Activated CD8-positive, alpha-beta memory T cell treated with anti-CD3 and anti-CD28 coated beads, Interleukin-2, amount 10 ng/mL, durations not matched to agents 7 days and 5 days (primary cell): ENCODE measurements at places on chromosomes 13 and 19. TPM values are rescaled to one million over a fixed set of nuclear protein-coding genes. Genes with fewer than 3 reads are reported as not detected.

- H3K27ac ChIP-seq: no peak overlapping the region
- no peaks in the 10 kb centered on the region for H3K27me3 ChIP-seq
- H3K36me3 ChIP-seq: peaks cover 20% of the 10 kb centered on the region
- peaks cover 22% of the 10 kb centered on the region for H3K4me1 ChIP-seq
Measured at GRCh38 chr19:18176367-18177310, 3.0 kb downstream of the IFI30 start.

GRCh38 chr13:28716511-28716910 is 2.3 kb downstream of the SLC46A3 start:
- peaks cover 3% of the 10 kb centered on the region for H3K36me3 ChIP-seq
- H3K4me3 ChIP-seq: no peak overlapping the region
- DNase-seq: no peak
- H3K4me1 ChIP-seq: peaks cover 22% of the 10 kb centered on the region
- H3K27ac ChIP-seq: no peak overlapping the region

- peak; percentile 52 for DNase-seq
- H3K4me3 ChIP-seq: no peak overlapping the region
- H3K27ac ChIP-seq: no peak overlapping the region
Measured at GRCh38 chr13:110116072-110116487, 190.9 kb downstream of the COL4A1 start.

The TPTE2 gene
- total RNA-seq: not detected

The PGLYRP1 gene
- total RNA-seq: not detected

The MEIOSIN gene
- not detected for total RNA-seq

- peaks cover 18% of the 10 kb centered on the region for H3K36me3 ChIP-seq
- no peaks in the 10 kb centered on the region for H3K27me3 ChIP-seq
- DNase-seq: peak; percentile 92
- peaks cover 36% of the 10 kb centered on the region for H3K4me1 ChIP-seq
- peak overlapping the region; percentile 90 for H3K4me3 ChIP-seq
Measured at GRCh38 chr19:1882089-1882785, 3.1 kb downstream of the ABHD17A start.

DNA sequence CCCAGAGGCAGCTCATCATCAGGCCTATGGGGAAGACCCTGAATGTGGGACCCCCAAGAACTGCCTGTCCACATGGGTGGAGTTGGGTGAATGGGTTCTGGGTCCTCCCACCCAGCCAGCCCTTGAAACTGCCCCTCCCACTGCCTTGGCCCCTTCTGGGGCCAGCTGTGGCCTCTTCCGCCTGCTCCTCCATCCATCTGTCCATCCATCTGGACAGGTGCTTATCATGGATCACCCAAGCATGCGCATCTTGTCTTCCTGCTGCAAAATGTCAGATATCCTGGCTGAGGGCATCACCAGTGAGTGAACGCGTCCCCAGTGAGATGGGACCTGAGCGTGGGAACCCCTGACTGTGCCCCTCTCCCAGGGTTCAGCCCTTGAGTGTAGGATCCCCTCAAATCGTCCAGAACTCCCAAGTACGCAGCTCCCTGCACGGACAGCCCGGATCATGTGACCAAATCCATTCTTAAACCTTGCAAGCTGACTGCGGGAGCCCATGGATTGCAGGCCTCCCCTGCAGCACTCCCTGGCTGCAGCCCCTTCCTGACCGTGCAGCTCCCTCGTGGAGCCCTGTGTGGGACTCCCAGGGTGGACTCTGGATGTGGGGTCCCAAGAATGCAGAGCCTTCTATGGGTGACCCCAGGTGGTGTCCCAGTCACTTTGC is 2.0 kb downstream of the STXBP2 start:
- H3K4me3 ChIP-seq: no peak overlapping the region
- H3K27me3 ChIP-seq: no peaks in the 10 kb centered on the region
- peaks cover 25% of the 10 kb centered on the region for H3K4me1 ChIP-seq
- H3K36me3 ChIP-seq: peaks cover 12% of the 10 kb centered on the region
- no peak overlapping the region for H3K27ac ChIP-seq
- DNase-seq: no peak

DNA sequence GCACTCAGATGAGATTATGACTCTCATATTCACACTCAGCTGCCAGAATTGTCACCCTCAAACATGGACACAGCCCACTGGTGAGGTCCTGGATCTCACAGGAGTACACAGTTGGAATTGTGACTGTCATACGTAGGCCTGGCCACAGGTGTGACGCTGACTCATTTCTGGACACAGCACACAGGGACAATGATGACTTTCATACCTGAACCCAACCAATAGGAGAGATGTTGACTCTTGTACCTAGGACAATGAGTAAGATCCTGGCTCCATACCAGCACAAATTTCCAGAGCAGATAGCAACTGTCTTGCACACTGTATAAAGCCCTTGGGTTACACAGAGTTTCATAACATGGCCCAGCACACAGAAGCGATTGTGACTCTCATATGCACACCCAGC is 46.4 kb downstream of the ZNF85 start:
- no peak for DNase-seq
- H3K4me1 ChIP-seq: peaks cover 2% of the 10 kb centered on the region
- H3K4me3 ChIP-seq: no peak overlapping the region
- no peaks in the 10 kb centered on the region for H3K36me3 ChIP-seq
- H3K27ac ChIP-seq: no peak overlapping the region

The ARRDC5 gene
- total RNA-seq: 0.58 TPM

DNA sequence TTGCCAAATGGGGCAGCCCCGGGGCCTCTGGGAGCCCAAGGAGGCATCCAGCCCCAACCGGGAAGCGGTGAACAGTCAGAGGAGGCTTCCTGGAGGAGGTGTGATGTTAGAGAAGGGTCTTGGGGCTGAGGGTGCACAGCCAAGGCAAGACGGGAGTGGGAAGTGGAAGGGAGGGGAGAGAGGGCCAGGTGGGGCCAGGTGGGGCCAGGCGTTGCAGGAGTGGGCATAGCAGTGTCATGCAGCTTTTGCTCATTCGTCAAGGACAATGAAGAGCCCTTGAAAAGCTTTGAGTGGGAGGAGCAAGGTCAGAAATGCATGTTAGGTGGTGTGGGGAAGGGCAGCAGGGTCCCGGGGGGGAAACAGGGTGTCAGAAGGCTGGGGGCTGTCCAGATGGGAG is 1.8 kb downstream of the FBN3 start:
- no peaks in the 10 kb centered on the region for H3K36me3 ChIP-seq
- H3K27me3 ChIP-seq: peaks cover 50% of the 10 kb centered on the region

- H3K4me1 ChIP-seq: peaks cover 67% of the 10 kb centered on the region
- peak overlapping the region; percentile 94 for H3K27ac ChIP-seq
- peaks cover 48% of the 10 kb centered on the region for H3K36me3 ChIP-seq
Measured at GRCh38 chr19:48329167-48329891, 4.0 kb downstream of the EMP3 start.

GRCh38 chr19:4302243-4302640 is at the start of gene TMIGD2:
TMIGD2 (minus strand) TSS chr19:4302389; CDS start chr19:4302385, 4 bp downstream.
- peaks cover 50% of the 10 kb centered on the region for H3K4me1 ChIP-seq
- peaks cover 2% of the 10 kb centered on the region for H3K36me3 ChIP-seq
- DNase-seq: peak; percentile 52
- peak within 1 kb of the TSS; percentile 80 for H3K4me3 ChIP-seq
- no peaks in the 10 kb centered on the region for H3K27me3 ChIP-seq

DNA sequence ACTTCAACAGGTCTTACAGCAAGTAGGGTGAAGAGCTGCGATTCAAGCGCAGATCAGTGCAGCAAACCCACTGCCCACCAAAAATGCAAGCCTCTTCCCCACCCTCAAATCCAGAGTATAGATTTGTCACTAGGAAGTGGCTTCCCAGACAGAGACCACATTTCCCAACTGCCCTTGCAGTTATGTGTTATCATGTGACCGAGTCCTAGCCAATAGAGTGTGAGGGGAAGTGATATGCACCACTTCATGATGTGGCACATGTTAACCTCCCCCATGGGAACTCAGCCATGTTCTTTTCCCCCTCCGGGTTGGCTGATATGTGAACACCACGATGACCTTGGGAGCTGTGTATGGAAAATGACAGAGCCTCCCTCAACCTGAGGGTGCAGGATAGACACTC is 50.8 kb downstream of the MBD3L2B start:
- H3K27me3 ChIP-seq: peaks cover 7% of the 10 kb centered on the region
- DNase-seq: no peak
- H3K27ac ChIP-seq: no peak overlapping the region
- H3K36me3 ChIP-seq: peaks cover 2% of the 10 kb centered on the region
- no peak overlapping the region for H3K4me3 ChIP-seq

The C19orf85 gene
- total RNA-seq: not detected

GRCh38 chr19:57572415-57572947 is 6.2 kb downstream of the ZNF416 start:
- no peak for DNase-seq
- H3K36me3 ChIP-seq: peaks cover 65% of the 10 kb centered on the region
- peaks cover 3% of the 10 kb centered on the region for H3K4me1 ChIP-seq
- H3K4me3 ChIP-seq: no peak overlapping the region

- DNase-seq: peak; percentile 78
- peak within 1 kb of the TSS; percentile 19 for H3K27ac ChIP-seq
- no peaks in the 10 kb centered on the region for H3K36me3 ChIP-seq
- peaks cover 7% of the 10 kb centered on the region for H3K27me3 ChIP-seq
- H3K4me1 ChIP-seq: peaks cover 13% of the 10 kb centered on the region
- peak within 1 kb of the TSS; percentile 32 for H3K4me3 ChIP-seq
Measured at GRCh38 chr19:2282062-2282861, at the start of gene PEAK3. PEAK3 (minus strand) TSS chr19:2282175; CDS start chr19:2280931, 1,244 bp downstream.

The CEACAM4 gene
- not detected for total RNA-seq

GRCh38 chr13:55887561-55887960 is 1253.2 kb upstream of the PRR20A start:
- H3K27ac ChIP-seq: no peak overlapping the region
- H3K4me3 ChIP-seq: no peak overlapping the region
- H3K27me3 ChIP-seq: no peaks in the 10 kb centered on the region
- no peaks in the 10 kb centered on the region for H3K4me1 ChIP-seq

The KLK14 gene
- 0.61 TPM for total RNA-seq

DNA sequence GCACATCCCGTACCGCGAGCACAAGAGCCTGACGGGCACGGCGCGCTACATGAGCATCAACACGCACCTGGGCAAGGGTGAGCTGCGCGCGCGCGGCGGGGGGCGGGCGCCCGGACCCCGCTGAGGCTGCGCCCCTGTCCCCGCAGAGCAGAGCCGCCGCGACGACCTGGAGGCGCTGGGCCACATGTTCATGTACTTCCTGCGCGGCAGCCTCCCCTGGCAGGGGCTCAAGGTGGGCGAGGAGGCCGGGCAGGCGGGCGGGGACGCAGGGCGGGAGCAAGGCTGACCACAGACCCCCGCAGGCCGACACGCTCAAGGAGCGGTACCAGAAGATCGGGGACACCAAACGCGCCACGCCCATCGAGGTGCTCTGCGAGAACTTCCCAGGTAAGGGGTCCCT is 36.5 kb downstream of the BTBD2 start:
- H3K36me3 ChIP-seq: peaks cover 18% of the 10 kb centered on the region
- no peak for DNase-seq
- H3K27ac ChIP-seq: no peak overlapping the region
- H3K4me1 ChIP-seq: no peaks in the 10 kb centered on the region
- H3K4me3 ChIP-seq: no peak overlapping the region
- no peaks in the 10 kb centered on the region for H3K27me3 ChIP-seq

- DNase-seq: no peak
- peaks cover 11% of the 10 kb centered on the region for H3K4me1 ChIP-seq
- H3K27ac ChIP-seq: no peak overlapping the region
- no peak overlapping the region for H3K4me3 ChIP-seq
- H3K36me3 ChIP-seq: no peaks in the 10 kb centered on the region
Measured at GRCh38 chr19:1472231-1473084, 6.6 kb downstream of the C19orf25 start.

DNA sequence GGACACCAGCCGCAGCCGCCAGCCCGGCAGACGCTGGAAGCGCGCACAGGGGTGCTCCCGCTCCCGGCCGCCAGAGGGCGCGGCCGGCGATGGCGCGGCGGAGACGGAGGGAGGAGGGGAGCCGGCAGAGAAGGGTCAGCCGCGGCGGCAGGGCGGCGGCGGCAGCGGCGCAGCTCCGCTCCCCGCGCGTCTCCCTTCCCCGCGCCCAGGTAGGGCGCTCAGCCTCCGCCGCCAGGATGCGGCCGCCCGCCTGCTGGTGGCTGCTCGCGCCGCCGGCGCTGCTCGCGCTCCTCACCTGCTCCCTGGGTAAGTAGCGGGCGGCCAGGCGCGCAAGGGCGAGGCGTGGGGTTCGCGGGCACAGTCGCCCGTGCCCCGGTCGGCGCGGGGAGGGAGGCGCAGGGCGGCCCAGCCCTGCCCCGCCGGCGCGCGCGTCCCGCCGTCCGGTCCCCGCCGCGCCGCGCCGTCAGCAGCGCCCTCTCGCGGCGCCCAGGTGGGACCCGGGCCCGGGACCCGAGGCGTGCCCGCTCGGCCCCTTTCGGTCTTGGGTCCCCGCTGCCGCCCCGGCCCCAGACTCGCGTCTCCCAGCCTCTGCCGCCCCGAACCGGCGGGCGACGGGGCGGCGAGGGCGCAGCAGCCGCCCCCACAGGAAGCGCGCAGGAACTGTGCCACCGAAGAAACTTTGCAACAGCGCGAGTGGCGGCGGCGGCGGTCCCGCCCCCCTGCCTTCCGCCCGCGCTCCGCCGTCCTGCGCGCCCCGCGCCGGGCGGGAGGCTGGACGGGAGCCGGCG is at the start of gene B3GLCT:
Gene B3GLCT, plus strand, starts transcription at position 127 of the 788 bp plus-strand sequence. Its CDS starts 110 bp downstream, at position 237.
- H3K27me3 ChIP-seq: peaks cover 6% of the 10 kb centered on the region
- peak; percentile 82 for DNase-seq
- H3K4me1 ChIP-seq: peaks cover 27% of the 10 kb centered on the region
- peak within 1 kb of the TSS; percentile 78 for H3K27ac ChIP-seq
- no peaks in the 10 kb centered on the region for H3K36me3 ChIP-seq

DNA sequence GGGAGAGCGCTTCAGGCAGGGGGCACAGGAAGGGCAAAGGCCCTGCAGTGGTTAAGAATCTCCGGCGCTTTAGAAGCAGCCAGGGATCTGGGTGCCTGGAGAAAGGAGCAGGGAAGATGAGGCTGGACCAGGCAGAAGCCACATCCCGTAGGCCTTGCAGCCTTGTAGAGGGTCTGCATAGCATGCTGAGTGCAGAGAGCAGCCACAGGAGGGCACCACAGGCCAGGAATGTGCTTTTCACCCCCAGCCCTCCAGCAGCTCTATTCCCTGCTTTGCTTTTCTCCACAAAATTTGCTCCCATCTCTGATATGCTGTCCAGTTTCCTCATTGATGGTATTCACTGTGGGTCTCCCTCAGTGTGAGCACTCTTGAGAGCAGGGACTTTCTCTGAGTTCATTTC is 5.7 kb downstream of the WDR62 start:
- DNase-seq: no peak
- peaks cover 36% of the 10 kb centered on the region for H3K36me3 ChIP-seq
- no peaks in the 10 kb centered on the region for H3K27me3 ChIP-seq
- H3K4me3 ChIP-seq: no peak overlapping the region

The C19orf33 gene
- not detected for total RNA-seq

DNA sequence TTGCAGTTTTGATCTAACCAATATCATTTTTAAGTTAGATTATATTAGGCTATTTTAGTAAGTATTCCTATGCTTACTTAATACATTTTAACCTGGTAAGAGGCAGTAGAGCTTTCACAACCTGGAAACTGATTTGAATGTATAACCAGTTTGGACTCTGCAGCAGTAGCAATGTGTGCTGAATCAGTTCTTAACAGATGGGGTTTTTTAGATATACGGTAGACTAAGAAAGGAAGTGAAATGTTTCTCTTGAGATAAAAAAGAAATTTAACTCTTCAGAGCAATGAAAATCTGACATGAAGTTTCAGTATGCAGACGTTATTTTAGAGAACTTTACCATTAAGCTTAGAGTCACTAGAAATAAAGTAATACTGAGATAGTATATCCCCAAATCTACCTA is 2.7 kb downstream of the NBEA start:
- H3K4me3 ChIP-seq: no peak overlapping the region
- no peak for DNase-seq
- peaks cover 44% of the 10 kb centered on the region for H3K27me3 ChIP-seq
- H3K4me1 ChIP-seq: peaks cover 17% of the 10 kb centered on the region
